Occipital lobe (tissue), 3 donors: ENCODE measurements at places on chromosomes 3 and 15.

- no peak for DNase-seq
Measured at GRCh38 chr3:37739579-37740290, 121.9 kb upstream of the CTDSPL start.

DNA sequence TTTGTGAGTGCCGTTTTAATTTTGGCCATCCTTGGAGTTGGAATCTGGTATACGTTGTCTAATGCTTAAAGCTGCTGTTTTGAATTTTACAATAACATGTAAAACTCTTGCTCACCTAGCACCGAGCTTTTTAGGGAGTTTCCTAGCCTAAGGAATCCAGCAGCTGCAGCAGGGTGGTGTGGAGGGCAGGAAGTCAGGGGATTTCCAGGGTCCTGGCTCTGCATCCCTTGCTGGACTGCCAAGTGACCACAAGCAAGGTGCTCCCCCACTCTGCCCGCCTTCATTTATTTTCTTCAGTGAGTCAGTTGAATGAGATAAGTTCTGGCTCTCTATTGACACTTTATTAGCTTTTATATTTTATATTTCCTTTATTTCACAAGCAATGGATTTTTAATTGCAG, 113.7 kb downstream of the ATG7 start:
- no peak for DNase-seq

DNA sequence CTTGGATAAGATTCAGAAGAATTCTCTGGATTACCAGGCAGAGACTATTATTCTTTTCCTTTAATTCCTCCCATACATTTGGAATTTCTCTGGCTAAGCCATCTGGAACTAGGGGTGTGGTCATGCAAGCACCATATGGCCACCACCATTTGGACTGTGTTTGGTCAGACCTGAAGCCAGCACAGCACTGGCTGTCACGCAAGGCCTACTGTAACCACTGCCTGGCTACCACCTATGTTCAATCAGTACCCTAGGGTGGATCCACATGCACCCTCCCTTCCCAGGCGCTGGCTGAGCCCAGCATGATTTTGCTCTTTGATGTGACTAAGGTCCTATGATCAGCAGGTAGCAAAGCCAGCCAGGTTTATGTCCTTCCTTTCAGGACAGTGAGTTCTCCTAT, 287.8 kb upstream of the GOLIM4 start:
- DNase-seq, result no peak

GRCh38 chr3:134334231-134334900, 39.9 kb downstream of the AMOTL2 start:
- no peak for DNase-seq

DNA sequence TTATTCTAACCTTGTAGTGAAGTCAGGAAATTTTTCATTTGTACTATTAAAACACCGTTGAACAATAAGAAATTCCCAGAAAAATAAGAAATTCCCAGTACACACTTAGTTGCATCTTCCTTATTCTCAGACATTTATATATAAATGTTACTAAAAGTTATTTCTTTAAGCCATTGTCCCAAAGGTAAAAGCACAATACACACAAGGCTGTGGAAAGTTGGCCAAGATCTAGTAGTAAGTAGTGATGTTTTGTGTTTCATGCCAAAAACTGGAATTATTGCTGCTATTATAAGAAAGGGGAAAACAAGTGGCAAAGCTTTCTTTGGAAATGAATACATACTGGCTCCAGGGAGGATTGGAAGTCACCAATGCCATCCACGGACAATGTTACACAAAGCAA, 802.5 kb upstream of the DPPA4 start:
- DNase-seq, result no peak

DNA sequence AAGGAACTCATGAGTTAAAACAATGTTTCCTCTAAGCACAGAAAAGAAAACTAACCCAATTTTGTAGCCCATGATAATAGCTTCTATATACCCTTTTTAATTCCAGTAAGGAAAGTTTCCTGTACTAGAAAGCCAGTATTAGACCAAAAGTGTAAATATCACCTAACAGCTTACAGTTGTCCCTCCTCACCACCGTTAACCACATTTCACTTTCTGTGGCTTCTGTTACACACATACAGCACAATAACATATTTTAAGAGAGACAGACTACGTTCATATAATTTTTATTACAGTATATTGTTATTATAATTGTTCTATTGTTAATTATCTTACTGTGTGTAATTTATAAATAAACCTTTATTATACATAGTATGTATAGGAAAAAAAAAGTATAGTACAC, 74.1 kb downstream of the ZNF280D start:
- no peak for DNase-seq

DNA sequence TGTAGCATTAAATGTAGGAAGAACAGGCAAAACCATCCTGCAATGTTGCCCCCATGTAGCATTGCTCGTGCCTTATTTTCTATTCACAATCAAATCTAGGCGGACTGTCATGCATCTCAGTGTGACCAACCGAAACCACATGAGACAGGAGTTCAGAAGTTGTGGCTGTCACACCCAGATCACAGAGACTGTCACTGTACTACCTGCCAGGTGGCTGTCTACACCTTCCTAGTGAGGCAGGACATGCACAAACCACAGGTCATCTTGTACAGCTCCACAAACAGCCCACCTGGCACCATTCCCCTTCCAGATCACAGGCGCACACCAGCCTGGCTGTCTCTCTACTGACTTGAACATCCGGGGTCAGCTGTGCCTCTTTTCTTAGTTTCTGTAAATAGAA, 392.8 kb downstream of the OCA2 start:
- no peak for DNase-seq

- DNase-seq, result no peak
Measured at GRCh38 chr15:31160297-31160696, 58.8 kb upstream of the TRPM1 start.

DNA sequence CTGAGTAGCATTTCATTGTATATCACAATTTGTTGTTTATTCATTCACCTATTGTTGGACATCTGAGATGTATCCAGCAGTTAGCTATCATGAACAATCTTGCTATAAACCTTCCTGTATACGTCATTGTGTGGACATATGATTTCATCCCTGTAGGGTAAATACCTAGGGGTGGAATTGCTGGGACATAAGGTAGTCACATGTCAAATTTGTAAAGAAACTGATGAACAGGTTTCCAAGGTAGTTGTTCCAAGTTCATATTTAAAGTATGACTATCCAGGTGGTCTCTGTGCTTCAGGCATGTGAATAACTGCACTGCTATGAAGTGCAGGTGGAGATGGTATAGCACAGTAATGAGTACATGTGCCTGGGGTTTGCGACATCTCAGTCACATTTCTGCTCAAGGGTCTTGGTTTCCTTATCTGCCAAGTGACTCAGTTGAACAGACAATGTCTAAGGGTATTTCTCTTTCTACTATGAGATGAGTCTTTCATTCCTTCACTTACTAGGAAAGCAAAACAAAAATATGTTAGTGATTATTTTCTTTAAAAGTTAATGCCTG, 229.0 kb upstream of the HES1 start:
- no peak for DNase-seq

DNA sequence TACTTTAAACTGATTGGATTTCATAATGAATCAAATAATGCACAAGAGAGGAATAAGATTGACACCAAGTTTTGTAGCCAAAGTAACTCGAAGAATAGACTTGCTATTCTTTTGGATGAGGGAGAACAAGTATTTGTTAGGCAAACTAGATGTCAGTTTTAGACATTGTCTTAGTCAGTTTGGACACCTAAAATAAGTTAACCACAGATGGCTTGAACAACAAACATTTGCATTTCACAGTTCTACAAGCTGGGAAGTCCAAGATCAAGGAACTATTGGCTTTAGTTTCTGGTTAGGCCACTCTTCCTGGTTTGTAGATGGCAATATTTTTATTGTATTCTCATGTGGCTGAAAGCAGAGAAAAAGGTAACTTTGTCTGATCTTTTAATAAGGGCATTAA, 61.3 kb upstream of the OSTN start:
- DNase-seq, result no peak

DNA sequence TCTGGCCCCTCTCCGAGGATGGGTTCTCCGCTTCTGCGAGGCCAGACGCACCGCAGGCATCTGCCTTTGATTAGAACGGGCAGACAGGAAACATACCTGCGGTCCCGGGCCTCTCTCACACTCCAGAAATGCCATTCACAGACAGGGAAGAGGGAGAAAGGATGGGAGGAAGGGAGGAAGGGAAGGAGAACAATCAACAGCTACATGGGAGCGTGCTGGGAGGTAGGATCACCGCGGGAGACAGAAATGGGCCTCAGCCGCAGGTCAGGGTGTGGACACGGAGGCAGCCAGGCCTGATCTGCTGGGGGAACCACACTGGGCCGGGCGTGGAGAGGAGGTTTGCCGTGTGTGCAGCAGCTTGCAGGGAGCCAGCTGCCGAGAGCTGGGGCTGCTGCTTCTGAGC, 90.7 kb upstream of the RGMA start:
- DNase-seq, result no peak

DNA sequence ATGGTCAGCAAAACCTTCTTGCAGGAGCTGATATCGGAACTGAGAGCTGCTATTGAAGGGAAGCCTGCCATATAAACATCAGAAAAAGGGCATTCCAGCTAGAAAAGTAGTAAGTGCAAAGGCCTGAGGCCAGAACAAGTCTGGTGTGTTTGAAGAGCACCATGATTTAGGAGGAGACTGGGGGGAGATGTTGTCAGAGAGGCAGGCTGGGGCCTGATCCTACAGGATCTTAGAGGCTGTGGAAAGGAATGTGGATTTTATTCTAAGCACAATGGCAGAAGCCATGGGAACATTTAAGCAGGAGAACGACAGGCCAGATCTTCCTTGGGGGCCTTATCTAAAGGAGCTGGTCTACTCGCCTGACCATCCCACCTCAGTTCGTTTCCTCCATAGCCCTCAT, 5.1 kb upstream of the MUC13 start:
- no peak for DNase-seq

DNA sequence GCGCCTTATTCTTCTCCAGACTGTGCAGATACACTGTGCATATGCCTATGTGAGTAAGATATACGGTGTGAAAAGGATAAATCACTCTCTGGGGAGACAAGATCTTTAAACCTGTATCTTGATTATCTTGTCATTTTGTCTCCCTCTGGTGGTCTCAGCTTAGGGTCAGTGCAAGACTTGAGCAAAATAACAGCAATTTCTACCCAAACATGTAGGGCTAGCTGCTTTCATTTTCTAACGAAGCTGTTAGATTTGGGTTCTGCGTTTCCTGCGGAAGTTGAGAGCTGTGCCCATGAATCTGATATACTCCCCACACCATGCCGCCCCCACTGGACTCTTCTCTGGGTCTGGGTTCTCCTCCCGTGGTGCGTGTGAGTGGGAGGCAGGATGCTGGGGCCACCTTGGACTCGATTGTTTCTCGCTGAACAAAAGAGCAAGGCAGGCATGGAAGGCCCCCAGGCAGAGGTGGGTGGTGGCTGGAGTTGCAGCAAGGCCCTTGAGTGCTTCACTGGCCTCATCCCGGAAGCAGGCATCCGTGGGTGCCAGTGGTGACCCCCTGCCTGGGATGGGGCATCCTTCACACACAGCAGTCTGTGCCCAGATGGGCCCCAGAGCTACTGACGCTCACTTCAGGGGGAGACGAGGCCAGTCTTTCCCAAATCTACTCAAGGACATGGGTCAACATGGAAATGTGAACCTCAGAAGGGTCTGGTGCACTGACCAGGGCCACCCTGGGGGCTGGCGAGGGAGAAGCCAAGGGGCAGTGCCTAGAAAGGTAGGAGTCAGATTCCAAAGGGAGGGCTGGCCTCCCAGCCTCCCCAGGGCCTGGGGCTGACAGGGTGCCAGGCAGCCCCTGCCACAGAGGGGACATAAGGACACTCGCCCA, 179.6 kb downstream of the NSMCE3 start:
- no peak for DNase-seq

DNA sequence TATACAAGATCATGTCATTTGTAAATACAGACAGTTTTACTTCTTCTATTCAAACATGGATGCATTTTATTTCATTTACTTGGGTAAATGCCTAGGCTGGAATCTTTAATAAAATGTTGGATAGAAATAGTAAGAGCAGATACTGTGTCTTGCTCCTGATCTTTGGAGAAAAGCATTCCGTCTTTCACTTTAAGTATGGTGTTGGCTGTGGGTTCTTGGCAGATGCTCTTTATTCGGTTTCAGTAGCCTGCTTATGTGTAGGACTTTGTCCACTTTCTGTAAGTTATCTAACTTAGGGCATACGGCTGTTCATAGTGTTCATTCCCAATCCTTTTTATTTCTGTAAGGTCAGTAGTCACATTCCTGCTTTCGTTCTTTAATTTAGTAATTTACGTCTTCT, 303.0 kb downstream of the ADAMTS17 start:
- DNase-seq, result no peak

GRCh38 chr15:68654786-68655560, 76.2 kb downstream of the CORO2B start:
- DNase-seq, result no peak

- no peak for DNase-seq
Measured at GRCh38 chr15:45588219-45588875, 1.2 kb downstream of the BLOC1S6 start.

DNA sequence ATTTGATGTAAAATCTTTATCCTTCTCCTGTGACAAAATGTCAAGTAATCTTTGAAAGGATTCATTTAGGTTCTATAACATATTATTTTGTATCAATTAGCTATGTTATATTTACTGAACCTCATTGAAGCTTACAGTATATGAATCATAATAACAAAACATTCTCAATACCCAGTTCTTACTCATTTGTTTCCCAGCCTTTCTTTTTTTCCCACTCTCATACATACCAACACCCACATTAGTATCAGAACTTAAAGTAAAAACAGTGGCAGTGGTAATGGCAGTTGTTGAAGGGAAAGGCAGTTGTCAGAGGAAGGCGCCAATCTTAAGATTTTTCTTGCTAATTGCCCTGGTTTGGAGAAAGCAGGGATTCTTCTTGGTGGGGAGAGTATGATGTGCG, 33.2 kb upstream of the TRPC1 start:
- no peak for DNase-seq

- DNase-seq, result peak; percentile 4
Measured at GRCh38 chr3:170622369-170623159, 36.7 kb upstream of the SLC7A14 start.

DNA sequence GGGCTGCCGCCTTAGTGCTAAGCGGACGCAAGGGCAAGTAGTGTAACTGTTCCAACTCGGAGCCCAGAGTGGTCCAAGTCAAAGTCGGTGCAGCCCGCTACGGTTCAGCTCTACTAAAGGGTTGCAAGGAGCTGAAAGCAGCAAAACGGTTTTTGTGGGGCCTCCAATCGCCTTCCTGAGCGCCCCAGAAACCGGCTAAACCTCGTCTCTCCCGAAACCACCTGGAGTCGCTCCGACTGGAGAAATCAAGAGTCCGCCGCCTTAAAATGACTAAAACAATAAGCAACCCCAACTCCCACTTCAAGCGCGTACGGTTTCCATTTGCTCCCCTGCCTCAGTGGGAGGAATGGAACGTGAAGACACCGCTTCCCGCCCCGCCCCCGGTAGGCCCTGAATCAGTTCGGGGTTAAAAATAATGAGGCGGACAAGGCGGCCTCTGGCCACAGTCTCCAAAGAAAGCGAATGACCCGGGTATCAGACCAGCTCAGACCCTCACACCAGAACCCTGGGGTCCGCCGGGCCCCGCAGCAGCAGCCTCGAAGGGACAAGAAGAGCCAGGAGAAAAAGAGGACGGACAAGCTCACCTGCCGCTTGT, 401 bp downstream of the SEC11A start:
- peak; percentile 51 for DNase-seq
